Gastroesophageal sphincter (tissue), 4 donors: ENCODE measurements at places on chromosomes 4 and X.

GRCh38 chr4:138334346-138335016 is 92.3 kb upstream of the SLC7A11 start:
- ATAC-seq, result no peak

GRCh38 chr4:95290702-95291101 is 258.1 kb downstream of the UNC5C start:
- no peak for ATAC-seq

DNA sequence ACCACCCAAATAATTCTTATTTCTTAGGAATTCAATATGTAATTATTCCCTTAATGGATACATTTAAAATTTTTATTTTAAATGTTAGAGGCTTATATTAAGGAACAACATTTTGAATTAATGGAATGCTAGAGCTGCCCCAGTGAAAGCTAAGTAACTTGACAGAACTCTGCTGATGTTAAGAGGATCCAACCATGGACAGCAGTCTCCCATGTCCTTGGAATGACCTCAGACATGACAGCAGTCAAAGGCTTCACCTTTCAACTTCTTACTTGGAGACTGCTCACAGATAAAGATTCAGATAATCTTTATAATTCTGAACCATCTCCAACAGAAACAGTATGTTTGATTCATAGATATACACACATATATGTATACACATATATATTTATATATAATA is 17.2 kb downstream of the PDLIM3 start:
- no peak for ATAC-seq

DNA sequence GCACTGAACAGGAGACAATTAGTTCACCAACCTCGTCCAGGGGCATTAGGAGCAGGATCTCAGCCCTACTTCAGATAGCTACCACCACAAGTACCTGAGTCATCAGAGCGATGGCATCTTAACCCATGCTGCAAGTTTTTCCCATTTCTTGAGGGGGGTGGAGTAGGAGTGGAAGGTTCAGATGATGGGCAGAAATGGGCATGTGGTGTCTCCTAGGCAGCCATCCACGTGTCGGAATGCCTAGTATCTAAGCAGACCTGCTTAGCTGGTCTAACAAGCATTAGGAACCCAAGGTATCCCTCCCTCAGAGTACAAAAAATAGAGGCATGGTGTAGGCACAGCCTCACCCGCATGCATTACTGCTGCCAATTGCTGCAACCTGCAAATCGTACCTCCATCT is 159.1 kb upstream of the DGKK start:
- ATAC-seq, result no peak

DNA sequence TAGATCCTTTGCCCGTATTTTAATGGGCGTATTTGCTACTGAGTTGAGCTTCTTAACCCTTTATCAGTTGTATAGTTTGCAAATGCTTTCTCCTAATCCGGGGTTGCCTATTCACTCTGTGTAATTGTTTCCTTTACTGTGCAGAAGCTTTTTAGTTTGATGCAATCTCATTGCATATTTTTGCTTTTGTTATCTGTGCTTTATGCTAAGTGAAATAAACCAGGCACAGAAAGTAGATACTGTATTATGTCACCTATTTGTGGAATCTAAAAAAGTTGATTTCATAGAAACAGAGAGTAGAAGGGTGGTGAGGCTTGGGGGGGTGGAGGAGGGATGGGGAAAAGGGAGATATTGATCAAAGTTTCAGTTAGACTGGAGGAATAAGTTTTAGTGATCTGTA is 17.7 kb downstream of the OGT start:
- ATAC-seq, result no peak

- ATAC-seq, result no peak
These were observed 58.0 kb upstream of the SCML1 start for GRCh38 chrX:17679261-17679660.

DNA sequence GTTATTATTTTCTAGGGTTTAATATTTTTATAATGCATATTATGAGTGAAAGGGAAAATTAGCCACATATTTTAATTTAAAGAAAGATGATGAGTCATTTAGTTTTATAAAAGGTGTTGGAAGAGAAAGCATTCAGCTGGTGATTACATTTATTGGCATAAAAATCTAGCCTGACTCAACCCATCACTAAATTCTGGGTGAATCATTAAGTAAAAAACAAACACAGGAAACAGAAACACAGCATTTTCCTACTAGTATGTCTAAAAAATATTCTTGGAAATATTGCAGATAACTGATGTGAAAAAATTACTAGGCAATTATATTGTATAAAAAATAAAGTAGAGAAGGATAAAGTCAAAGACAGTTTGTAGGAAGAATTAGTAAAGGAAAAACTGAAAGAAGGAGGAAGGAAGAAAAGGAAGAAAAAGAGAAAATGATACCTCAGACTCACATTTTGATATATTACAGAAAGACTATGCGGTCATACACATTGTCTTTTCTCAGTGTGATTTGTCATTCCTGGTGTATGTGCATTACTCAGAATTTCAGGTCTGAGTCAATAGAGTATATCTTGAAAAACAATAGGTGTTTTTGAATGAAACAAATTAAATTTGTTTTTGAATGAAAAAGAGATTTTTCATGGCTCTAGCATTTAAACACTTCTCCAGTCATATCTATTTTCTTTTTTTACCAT is 48.0 kb upstream of the SPOCK3 start:
- no peak for ATAC-seq

GRCh38 chrX:118666521-118666920 is 60.9 kb upstream of the IL13RA1 start:
- ATAC-seq, result no peak

GRCh38 chr4:63275491-63275890 is 1133.8 kb downstream of the TECRL start:
- no peak for ATAC-seq

- ATAC-seq, result peak; percentile 60
These were observed 22.8 kb downstream of the CFAP99 start for GRCh38 chr4:2441393-2442174.

- ATAC-seq, result no peak
These were observed 134.1 kb downstream of the COX18 start for GRCh38 chr4:72935462-72935861.

DNA sequence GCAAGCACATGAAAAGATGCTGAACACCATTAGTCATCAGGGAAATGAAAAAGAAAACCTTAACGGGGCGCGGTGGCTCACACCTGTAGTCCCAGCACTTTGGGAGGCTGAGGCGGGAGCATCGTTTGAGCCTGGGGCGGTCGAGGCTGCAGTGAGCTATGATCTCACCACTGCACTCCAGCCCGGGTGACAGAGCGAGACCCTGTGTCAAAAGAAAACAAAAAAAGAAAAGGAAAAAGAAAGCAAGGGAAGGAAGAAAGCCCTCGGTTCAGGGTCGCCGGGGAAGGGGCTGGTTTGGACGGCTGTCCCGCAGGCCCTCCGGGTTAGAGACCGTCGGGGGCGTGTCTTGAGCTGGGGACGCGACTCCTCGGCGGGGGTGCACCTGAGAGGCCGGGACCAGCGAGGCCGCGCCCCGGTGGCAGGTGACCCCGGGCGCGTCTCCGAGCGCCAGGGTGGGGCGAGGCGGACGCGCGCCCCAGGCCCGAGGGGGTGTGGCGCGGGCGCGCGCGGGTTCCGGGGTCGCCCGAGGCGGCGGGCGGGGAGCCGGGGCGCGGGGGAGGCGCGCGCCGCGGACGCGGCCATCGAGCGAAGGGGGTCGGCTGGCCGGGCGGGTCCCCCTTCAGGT is 478 bp upstream of the PLXNA3 start:
- peak; percentile 44 for ATAC-seq

DNA sequence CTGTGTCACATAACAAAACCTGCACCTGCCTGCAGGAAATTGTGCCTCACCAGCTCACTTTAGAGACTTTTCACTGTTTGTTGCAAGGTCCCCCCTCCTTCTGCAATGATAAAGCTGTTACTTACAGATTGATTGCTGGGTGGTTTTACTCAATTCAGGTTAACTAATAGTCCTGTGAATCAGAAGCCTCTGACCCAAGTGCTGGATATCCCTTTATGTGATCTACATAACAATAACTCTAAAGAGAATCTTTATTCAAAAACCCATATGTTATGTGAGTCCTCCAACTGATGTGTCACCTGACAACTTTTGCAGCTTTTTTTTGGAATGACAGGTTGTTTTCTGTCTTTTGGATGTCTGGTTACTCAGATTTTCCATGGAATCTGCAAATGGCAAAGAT is 2323.6 kb upstream of the TENM3 start:
- no peak for ATAC-seq

GRCh38 chr4:11259837-11260236 is 168.9 kb downstream of the HS3ST1 start:
- no peak for ATAC-seq

GRCh38 chr4:139078926-139079325 is 63.3 kb downstream of the NOCT start:
- no peak for ATAC-seq

GRCh38 chrX:138777230-138777629 is 65.7 kb upstream of the FGF13 start:
- no peak for ATAC-seq

- ATAC-seq, result no peak
These were observed 54.1 kb downstream of the RPS6KA3 start for GRCh38 chrX:20212486-20213089.

GRCh38 chr4:6141554-6141953 is 58.8 kb downstream of the JAKMIP1 start:
- no peak for ATAC-seq

GRCh38 chrX:108732630-108733321 is 3.6 kb downstream of the IRS4 start:
- ATAC-seq, result no peak

DNA sequence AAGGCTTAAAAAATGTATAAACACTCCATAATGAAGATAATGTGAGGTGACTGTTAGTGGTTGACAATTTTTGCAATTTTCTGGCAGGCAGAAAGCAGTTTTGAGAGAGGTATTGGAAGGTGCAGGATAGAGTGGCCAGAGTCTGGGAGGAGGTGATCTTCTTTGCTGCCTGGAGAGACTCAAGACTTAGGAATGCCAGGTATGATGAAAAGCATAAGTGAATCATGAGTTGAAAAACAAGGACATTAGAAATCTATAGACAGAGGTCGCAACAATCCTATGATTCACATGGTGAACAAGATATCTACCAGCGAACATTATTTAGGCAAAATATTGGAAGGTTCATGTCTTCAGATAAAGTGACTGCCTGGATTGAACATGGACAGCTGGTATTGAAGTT is 118.5 kb downstream of the CFAP299 start:
- no peak for ATAC-seq

DNA sequence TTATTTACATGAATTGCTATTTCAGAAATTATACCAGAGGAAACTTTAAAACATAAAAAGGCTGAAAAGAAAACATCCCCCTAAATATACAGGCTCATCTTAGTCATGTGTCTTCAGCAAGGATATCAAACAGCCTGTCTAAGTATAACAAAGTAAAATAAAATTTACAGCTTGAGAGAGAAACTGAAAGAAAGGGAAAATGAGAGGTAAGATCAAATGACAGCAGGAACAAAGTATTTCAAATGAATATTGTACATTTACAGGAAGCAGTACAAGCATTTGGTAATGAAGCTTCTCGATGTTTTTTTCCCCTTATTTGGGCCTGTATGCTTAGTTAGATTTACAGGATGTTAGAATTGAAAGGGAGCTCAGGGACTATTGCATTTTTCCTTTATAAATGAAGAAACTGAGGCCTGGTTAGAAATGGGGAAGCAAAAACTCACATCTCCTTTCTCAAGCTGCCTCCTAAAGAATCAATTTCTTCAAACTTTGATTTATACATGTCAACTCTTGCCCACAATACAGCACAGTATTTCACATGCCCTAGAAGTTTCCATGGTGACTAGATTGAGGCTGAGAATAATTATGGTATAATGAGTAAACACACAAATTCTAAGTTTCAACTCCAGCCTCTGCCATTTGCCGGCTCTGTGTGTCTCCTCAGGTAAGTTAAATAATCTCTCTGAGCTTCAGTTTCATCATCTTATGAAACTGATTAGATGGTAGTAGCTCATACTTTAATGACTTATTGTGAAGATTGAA is 29.3 kb downstream of the DAPP1 start:
- ATAC-seq, result no peak

- ATAC-seq, result no peak
These were observed 25.9 kb upstream of the GUCY1A1 start for GRCh38 chr4:155640751-155641150.

DNA sequence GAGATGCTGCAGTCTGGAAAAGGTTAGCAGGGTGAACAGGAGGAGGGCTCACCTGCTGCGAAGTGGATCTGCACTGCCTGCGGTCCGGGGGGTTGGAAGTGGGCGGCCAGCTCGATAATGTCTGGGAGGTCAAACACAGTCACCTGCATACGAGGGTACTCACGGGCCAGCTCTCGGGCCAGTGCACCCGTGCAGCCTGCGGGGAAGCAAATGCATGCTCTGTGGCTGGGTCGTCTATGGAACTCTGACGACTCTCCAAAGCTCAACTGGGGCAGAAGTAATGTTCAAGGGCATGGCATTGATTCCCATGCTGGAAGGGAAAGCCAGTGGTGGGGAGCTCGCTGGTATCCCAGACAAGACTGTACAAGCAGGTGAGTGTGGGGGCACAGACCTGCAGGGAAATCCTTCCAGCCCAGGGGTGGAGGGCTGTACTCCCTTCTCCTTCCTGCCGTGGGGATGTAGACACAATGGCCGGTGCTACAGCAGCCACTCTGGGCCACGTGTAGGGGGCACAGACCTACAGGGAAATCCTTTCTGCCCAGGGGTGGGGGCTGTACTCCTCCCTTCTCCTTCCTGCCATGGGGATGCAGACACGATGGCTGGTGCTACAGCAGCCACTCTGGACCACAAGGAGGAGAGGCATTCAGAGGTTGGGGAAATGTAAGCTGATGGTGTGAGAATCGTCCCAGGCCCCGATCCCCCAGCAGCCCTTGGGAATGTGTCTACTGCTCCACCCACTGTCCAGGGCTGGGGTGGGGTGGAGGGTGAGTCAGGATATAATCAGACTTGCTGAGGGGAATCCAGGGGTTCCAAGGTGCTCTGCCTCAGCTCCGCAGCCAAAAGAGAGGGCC is 26.2 kb upstream of the SLC25A6 start:
- ATAC-seq, result no peak

GRCh38 chrX:15856636-15857035 is 2.0 kb upstream of the AP1S2 start:
- no peak for ATAC-seq

DNA sequence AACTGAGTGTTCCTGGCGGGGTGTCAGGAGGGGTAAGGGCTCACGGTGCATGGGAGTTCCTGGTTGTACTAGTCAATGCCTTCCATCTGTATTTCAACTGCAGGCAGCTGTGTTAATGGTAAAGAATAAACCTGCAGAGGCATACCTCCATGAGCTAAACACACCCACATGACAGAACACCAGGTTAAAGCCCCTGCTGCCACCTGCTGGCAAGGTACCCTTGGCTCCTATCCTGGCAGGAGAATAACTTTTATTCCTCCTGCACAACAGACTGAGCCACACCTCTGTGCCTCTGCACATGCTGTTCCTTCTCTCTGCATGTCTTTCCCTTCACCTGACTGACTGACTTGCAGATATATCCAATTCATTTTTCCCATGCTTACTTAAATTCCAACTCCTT is 11.1 kb downstream of the ITIH6 start:
- ATAC-seq, result no peak

GRCh38 chr4:1567808-1568581 is 116.1 kb downstream of the FAM53A start:
- ATAC-seq, result no peak

- no peak for ATAC-seq
These were observed 189.0 kb upstream of the HCCS start for GRCh38 chrX:10922159-10922558.

- ATAC-seq, result no peak
These were observed 837.4 kb downstream of the TRIML1 start for GRCh38 chr4:188976644-188977115.

- no peak for ATAC-seq
These were observed 29.7 kb upstream of the LCORL start for GRCh38 chr4:18051281-18051680.
